Activated B cell treated with CpG ODN at 0.5 μM for 24 hours (primary cell): ENCODE measurements at places on chromosomes 2 and 18.

GRCh38 chr18:29430416-29430815, 1253.5 kb upstream of the CDH2 start:
- no peak overlapping the region for H3K27ac ChIP-seq
- no peaks in the 10 kb centered on the region for H3K27me3 ChIP-seq
- no peaks in the 10 kb centered on the region for H3K4me1 ChIP-seq
- no peak for DNase-seq

- no peaks in the 10 kb centered on the region for H3K4me1 ChIP-seq
- no peak overlapping the region for H3K27ac ChIP-seq
- no peak overlapping the region for H3K4me3 ChIP-seq
- H3K27me3 ChIP-seq, result no peaks in the 10 kb centered on the region
- H3K36me3 ChIP-seq, result no peaks in the 10 kb centered on the region
Observed at GRCh38 chr2:53289309-53290006, 478.1 kb upstream of the CHAC2 start.

GRCh38 chr2:21223618-21224017, 99.8 kb downstream of the TDRD15 start:
- no peaks in the 10 kb centered on the region for H3K36me3 ChIP-seq
- no peak overlapping the region for H3K27ac ChIP-seq
- DNase-seq, result no peak
- no peaks in the 10 kb centered on the region for H3K4me1 ChIP-seq

GRCh38 chr18:73927496-73927895, 220.1 kb downstream of the FBXO15 start:
- no peaks in the 10 kb centered on the region for H3K27me3 ChIP-seq
- DNase-seq, result no peak
- no peaks in the 10 kb centered on the region for H3K4me1 ChIP-seq
- H3K36me3 ChIP-seq, result no peaks in the 10 kb centered on the region
- no peak overlapping the region for H3K27ac ChIP-seq
- H3K4me3 ChIP-seq, result no peak overlapping the region

GRCh38 chr2:97868986-97869721, 126.6 kb downstream of the TMEM131 start:
- H3K36me3 ChIP-seq, result peaks cover 49% of the 10 kb centered on the region
- DNase-seq, result no peak

DNA sequence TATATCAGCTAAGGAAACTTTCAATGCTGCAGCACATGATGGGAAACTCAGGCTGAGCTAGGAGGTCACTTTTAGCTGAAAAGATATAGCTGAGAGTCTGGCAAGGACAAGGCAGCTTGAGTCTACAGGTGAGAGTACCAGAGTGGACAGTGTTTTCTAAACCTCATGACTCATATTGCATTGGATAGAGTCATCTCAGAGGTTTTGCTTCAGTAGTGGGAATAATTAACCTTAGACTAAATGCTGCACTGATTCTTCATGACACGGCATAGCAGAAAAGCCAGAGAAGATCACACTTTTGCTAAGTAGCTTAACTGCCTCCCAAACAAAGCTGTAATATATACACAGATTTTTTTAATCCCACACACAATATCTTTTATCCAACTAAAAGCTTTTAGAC, 865.0 kb upstream of the CDH2 start:
- DNase-seq, result no peak
- H3K27me3 ChIP-seq, result no peaks in the 10 kb centered on the region
- no peaks in the 10 kb centered on the region for H3K4me1 ChIP-seq
- H3K27ac ChIP-seq, result no peak overlapping the region
- no peak overlapping the region for H3K4me3 ChIP-seq
